ENCODE measurements at places on chromosomes 4 and X.

- DNase-seq = no peak
Measured at GRCh38 chrX:153960786-153961185, 10.8 kb downstream of the HCFC1 start.

GRCh38 chr4:55358668-55359067 lies 12.6 kb downstream of the SRD5A3 start:
- DNase-seq = peak; percentile 92

- no peak for DNase-seq
Measured at GRCh38 chr4:77662396-77662795, 56.8 kb downstream of the CXCL13 start.

- no peak for DNase-seq
Measured at GRCh38 chr4:94574616-94575015, 122.9 kb downstream of the PDLIM5 start.

DNA sequence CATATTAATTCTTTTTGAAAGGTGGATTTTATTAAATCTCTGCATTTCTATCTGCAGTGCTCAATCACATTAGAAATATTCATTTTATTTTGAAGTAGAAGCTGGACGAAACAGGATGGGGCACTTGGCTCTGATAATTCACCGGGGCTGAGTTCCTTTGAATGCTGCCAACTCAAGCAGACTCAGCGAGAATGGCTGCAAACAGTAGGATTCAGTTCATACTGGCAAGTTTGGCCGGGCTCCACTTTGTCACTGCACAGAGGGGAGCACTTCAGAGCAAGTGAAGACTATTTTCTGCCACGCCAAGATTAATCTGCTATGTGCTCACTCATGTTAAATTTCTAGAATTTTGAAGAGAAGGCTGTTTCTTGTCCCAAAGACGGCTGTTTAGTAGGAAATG lies 30.7 kb upstream of the KLHL8 start:
- no peak for DNase-seq

- peak; percentile 34 for DNase-seq
Measured at GRCh38 chrX:48540028-48540375, 488 bp downstream of the TBC1D25 start.

- DNase-seq = peak; percentile 8
Measured at GRCh38 chr4:143355540-143356217, 19.0 kb downstream of the GAB1 start.

- DNase-seq = no peak
Measured at GRCh38 chr4:99591757-99592156, 17.1 kb downstream of the MTTP start.

DNA sequence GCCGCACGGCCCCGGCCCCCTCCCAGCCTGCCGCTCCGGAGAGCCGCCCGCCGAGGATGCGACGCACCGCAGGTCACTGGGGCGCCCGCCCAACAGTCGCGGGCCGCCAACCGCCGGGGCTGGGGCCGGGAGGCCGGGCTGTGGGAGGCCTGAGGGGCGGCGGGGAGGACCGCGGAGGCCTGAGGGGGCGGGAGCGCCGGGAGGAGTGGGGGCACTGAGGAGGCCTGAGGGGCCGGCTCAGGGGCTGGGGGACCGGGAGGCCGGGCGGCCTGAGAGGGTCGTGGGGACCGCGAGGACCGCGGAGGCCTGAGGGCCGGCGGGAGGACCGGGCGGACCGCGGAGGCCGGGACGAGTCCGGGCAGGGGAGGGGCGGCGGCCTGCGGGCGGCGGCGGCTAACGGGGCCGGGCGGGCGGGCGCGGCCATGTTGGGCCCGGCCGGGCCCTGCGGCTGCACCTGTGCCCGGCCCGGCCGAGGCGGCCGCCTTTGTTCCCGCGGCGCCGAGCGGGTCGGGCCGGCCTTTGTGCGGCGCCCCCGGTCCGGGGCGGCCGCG lies 353 bp downstream of the NSD2 start:
- DNase-seq = peak; percentile 18

DNA sequence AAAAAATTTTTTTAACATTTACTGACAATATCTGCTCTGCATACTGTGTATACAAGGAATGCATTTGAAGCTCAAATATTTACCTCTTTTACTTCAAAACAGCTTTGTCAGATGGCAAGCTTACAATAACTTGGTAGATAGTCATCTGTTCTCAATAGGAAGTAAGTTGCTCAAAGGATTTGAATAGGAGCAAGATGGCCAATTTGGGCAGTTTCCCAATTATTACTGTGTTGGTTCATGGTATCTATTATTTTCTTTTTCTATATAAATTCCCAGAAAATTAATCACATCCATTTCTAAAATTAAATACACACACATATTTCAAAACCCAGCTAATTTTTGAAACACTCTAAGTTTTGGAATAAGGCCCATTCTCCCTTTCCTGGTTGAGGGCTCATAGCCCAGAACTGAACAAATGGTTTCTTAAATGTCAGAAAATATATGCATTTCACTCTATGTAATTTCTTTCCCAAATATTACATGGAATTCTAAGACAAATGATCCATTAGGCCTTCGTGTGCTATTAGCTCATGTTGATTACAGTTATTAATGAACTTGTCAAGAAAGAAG lies 60.2 kb upstream of the BLTP1 start:
- DNase-seq = no peak

GRCh38 chr4:55278316-55278715 lies 67.7 kb upstream of the SRD5A3 start:
- no peak for DNase-seq

GRCh38 chrX:104008831-104009230 lies 4.7 kb downstream of the H2BW1 start:
- DNase-seq = no peak

DNA sequence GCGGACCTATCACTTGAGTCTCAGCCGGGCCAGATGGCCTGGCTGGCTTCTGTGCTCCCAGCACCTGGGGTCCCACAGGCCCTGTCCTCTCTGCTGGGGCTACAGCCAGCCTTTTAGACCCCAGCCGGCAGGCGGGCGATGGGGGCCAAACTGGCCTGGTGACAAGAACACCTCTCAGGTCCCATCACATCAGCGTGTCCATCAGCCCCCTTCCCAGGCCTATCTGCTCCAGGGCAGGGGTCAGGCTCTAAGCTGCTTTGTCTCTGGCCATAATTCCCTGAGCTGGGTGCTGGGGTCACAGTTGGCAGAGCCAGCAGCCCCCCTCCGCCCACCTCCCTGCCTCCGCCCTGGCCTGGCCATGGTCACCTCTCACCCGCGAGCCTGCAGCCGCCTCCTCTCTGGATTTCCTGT lies 77.7 kb downstream of the PPP2R2C start:
- DNase-seq = no peak

GRCh38 chr4:34720571-34720970 lies 1523.7 kb downstream of the ARAP2 start:
- DNase-seq = peak; percentile 52

DNA sequence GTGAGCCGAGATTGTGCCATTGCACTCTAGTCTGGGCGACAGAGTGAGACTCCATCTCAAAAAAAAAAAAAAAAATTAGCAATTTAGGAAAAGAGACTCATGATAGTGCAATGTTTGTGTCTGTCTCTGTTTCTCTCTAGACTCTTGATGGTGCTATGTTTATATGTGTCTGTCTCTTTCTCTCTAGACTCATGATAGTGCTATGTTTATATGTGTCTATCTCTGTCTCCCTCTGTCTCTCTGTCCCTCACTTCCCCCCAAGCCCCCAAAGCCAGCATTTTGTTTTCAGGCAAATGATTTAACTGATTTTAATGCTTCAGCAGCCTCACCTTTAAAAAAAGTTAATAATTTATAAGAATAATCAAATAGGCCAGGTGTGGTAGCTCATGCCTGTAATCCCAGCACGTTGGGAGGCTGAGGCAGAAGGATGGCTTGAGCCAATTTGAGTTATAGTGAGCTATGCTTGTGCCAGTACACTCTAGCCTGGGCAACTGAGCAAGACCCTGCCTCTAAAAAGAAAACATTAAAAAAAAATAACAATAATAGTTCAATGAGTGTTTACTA lies 6.9 kb downstream of the MOB1B start:
- no peak for DNase-seq

DNA sequence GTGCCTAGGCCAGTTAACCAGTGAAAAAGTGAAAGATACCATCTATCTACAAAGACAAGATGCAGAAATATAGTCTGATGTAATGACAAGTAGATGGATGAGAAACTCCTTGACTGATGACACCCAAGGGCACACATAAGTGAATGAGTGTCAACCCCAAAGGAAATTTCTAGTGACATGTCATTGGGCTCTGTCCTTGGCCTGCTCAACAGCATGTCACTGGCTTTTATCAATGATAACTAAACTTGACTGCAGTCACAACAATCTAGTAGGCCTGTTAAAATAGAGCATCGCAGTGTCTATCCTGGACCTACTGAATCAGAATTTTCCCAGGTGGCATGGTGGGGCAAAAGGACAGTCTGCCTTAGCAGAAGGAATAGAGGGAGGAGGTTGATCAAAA lies 155.8 kb downstream of the TSPAN5 start:
- no peak for DNase-seq

DNA sequence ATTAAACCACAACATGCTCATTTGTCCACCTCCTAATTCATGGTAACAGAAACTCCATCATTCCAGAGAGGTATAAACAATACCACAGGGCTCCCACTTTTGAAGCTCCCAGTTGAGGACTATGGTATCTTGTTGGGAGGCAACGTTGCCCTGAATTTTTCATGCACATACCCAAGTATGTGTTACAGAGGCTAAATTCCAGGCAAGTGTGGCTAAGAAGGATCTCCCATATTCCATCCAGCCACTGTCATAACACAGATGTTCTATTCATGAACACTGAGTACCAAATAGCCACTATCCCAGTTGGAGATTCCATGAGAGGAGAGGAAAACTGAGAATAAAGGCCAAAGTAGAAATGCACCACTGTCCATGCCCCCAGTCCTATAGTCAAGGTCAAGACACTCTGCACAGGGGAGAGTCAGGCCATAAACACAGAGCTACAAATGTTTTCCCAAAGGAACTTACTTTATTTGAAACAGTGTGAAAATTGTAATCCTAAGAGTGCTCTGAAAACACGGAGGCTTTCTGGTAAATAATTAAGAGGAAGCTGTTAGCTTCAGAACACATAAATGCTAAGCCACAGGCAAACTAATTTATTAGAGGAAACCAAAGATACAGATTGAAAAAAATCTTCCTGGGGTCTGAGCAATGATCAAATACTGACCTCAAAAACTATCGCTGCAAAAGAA lies 42.4 kb upstream of the TMPRSS11B start:
- DNase-seq = no peak

- DNase-seq = peak; percentile 20
Measured at GRCh38 chr4:151688003-151688784, 72.6 kb downstream of the GATB start.

DNA sequence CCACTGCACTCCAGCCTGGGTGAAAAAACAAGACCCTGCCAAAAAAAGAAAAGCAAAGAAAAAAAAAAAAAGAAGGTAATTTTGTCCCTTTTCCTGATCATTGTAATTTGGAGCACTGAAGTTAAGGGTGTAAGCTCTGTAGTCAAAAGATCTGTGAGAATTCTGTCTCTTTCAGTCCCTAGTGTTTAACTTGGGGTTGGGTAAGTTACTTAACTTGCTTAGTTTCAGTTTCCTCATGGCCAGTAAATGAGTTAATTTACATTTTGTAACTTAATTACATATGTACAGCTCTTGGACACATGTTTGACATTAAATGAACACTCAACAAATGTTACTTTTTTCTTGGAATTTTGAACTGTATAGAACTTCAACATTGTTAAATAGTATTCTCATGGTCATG lies 10.9 kb upstream of the UBE2K start:
- no peak for DNase-seq

DNA sequence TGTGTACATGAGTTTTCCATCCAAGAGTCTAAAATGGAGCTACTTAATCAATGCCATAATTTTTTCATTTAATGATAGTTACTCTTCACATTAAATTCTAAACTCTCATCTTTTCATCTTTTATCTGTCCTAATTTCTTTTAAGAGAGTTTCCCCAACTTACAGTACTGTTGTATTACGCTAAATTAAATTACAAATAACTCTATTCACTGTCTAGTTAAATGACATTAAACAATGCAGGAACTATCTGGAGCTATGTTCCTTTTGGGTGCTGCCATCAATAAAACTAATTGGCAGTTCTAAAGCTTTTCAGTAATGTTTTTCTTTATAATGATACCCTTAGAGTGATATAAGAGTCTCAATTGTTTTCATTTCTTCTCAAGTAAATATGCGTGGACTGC lies 227.6 kb downstream of the ANKRD50 start:
- DNase-seq = no peak

DNA sequence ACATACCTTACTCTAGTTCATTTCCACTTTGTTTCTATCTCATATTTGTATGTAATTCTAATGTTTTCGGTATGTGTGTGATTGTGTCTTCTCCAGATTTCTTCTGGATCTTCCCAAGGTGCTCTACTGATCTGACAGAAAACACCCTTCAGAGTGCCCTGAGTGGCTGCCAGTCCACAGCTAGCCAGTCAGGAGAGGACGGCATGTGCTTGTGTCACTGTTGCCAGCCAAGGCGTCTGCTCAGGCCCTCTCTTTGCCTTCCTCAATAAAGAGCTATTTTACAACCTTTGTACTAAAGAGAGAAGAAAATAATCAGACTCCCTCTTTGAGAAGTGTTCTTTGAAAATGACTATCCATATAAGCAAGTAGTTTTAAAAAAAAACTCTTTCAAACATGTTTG lies 29.0 kb downstream of the CD99L2 start:
- no peak for DNase-seq

DNA sequence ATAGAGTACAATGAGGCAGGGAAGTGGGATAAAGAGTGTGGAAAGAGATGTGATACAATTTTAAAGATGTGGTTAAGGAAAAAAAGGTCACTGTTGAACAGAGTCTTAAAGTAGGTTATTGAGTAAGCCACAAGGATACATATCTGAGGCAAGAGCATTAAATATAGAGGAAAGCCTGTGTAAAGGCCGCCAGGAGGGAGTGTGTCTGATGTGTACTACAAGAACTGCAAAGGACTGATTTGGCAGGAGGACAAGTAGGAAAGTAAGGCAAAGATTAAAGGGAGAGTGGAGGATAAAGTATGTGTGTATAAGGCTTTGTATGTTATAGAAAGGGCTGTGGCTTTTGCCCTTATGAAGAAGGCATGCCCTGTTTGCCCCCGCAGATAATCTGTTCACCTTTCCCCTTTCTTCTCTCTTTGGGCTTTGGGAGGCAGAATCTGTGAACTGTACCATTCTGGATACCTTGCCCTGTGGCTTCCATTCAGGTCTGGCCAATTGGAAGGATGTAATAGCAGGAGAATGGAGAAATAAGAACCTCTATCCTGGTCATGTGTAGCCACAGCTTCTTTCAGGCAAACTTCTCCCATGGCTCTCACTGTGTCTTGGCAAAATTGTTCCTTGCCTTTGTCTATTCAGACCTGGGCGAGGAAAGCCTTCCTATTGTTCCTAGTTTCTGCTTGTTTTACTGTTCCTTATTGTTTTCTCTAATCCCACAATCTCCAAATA lies 68.9 kb upstream of the FAM47B start:
- DNase-seq = no peak

All from AG10803 (cell line).